ENCODE measurements at places on chromosomes 5 and 9.

GRCh38 chr9:90433398-90433941 lies 209.2 kb downstream of the DIRAS2 start:
- no peak for DNase-seq

DNA sequence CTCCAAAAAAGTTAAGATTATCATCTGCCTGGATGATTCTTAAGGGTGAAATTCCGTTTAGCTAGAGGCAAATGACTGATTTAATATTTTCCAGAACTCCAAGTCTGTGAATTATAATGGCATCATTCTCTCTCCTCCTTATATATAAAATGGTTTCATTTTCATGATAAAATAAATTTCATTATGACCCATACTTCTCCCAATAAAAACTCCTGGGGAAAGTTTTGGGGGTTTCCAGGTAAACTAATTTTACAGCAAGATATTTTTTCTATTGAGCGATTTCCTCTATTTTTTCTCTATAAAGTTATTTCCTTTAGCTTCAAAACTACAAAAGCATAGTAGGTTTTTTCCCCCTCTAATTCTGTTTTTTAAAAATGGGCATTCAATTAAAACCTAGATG lies 7.6 kb upstream of the OTULIN start:
- no peak for DNase-seq

- DNase-seq = no peak
Observed at GRCh38 chr5:108727236-108727650, 20.5 kb upstream of the FER start.

DNA sequence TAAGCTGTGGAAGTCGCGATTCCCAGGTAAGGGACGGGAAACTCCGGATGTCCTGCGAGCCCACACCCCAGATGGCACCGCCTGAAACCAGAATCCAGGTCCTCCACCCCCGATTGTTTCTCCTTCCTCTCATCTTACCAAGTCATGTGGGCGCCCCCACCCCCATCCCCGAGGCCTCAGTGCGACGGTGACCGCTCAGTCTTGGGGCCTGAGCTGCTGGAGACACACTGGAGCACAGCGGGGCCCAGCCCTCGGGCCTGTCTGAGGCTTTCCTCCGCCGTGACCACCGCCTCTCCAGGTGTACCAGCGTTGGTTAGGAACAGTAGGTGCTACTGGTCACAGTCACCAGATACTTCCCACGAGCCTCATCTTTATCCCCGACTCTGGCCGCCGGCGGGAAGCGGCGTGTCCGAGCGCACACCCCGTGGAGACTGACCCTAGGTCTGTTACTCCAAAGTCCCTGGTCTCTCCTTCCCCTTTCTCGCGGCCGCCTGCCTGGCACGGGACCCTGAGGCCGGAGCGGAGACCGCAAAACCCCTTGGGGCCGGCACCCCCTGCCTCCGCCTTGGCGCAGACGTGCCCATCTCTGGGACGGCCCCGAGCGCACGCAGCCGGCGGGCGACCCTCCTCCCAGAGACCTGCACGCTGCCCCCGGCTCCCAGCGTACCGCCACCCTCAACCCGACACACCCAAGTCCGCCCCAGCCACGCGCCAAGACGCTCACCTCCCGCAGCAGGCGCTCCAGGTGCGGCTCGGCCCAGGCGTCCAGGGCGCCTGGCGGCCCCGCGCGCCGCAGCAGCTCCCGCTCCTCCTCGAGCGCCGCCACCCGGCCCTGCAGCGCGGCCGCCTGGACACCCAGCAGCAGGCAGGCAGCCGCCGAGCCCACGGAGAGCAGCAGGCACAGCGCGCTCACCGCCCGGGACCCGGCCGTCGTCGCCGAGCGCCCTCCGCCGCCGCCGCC lies 733 bp downstream of the COL23A1 start:
- no peak for DNase-seq

- no peak for DNase-seq
Observed at GRCh38 chr5:152634586-152634985, 229.5 kb upstream of the NMUR2 start.

DNA sequence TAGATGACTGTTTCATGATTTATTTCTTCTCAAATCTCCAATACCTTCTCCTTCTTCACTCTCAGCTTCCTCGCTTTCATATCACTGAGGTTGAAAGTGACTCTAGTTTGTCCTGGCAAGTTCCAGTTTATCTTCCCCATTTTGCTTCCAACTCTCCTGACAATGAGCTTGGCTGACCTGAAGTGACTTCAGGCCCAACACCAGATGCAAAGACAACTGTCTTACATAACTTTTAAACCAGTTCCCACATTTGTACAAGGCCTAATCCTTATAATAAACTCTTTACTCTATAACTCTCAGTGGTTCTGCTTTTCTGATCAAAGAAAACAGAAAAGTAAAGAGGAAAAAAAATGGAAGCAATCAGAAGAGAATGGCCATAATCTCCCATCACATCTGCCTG lies 22.0 kb downstream of the GNG10 start:
- DNase-seq = no peak

GRCh38 chr5:135921388-135921787 lies 25.7 kb upstream of the IL9 start:
- no peak for DNase-seq

DNA sequence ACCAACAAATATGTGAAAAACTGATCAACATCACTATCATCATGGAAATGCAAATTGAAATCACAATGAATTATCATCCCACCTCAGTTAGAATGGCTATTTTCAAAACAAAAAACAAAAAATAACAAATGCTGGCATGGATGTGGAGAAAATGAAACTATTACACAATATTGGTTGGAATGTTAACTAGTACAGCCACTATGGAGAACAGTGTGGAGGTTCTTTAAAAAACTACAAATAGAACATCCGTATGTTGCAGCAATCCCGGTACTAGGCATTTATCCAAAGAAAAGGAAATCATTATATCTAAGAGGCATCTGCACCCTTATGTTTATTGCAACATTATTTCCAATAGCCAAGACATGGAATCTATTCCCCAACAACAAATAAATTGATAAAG lies 9.0 kb upstream of the IFNA5 start:
- no peak for DNase-seq

DNA sequence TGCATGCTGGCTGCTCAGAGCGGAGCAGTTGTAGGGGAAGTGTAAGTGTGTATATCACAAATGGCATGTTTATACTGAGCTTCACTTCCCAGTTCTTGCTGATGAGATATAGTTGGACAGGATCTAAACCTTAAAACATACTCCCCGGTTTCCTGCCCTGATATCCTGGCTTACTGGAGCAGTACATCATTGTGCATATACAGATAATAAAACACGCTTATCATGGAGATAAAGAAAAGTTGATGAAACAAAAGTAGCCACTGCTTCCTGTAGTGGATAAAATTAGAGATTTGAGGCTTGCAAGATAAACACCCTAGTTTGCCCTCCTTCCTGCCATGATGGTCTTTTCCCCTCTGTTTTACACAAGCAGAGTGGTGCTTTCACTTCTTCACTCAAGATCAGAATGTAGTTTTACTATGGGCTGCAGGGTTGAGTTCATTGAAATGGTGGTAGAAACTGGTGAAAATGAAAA lies 15.0 kb downstream of the NPR3 start:
- DNase-seq = no peak

DNA sequence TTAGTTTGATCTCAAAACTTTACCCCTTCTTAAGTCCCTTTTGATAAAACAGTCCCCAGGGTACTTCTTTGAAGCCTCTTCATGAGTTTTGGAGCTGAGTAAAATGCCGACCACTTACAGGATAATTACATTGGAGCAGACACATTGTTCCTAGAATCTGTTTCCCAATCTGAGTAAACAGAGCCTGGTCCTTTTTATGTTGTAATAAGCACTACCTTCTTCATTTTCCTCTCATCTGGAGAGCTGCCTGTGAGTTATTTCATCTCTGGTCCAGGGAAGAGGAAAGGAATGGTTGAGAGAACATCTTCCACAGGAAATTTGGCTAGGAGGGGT lies 26.3 kb upstream of the GALNT10 start:
- DNase-seq = no peak

GRCh38 chr9:12723409-12724028 lies 30.3 kb downstream of the TYRP1 start:
- DNase-seq = no peak

DNA sequence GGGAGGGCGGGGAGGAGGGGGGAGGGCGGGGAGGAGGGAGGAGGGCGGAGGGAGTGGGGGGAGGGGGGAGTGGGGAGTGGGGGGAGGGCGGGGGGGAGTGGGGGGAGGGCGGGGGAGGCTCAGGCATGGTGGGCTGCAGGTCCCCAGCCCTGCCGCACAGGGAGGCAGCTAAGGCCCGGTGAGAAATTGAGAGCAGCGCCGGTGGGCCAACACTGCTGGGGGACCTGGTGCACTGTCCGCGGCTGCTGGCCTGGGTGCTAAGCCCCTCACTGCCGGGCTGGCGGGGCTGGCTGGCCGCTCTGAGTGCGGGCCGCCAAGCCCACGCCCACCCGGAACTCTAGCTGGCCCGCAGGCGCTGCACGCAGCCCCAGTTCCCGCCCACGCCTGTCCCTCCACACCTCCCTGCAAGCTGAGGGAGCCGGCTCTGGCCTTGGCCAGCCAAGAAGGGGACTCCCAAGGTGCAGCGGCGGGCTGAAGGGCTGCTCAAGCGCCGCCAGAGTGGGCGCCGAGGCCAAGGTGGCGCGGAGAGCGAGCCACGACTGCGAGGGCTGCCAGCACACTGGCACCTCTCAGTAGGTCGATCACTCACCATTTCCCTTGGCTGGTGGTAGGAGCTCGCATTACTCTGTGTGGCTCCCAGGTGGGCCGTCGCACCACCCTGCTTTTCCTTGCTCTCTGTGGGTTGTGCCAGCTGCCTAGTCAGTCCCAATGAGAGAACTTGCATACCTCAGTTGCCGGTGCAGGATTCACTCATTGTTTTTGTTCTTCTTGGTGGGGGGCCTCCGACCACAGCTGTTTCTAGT lies 160.2 kb downstream of the CNTLN start:
- no peak for DNase-seq

DNA sequence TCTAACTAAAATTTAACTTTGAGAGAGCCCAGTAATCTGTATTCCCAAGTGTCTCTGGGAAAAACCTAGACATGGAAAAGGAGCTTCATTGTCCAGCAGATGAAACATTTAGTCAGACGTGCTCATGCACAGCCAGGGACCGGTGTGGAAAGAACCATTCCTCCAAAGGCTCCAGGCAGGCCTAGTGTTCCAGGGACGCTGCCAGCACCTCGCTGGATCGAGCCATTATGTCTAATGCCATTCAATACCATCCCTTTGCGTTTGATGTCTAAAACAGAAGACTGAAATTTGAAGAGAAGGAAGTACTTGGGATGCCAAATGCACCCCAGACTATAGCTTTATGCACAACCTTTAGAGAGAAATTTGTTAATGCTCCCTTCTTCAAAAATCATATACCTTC lies 1.4 kb upstream of the CHSY3 start:
- no peak for DNase-seq

DNA sequence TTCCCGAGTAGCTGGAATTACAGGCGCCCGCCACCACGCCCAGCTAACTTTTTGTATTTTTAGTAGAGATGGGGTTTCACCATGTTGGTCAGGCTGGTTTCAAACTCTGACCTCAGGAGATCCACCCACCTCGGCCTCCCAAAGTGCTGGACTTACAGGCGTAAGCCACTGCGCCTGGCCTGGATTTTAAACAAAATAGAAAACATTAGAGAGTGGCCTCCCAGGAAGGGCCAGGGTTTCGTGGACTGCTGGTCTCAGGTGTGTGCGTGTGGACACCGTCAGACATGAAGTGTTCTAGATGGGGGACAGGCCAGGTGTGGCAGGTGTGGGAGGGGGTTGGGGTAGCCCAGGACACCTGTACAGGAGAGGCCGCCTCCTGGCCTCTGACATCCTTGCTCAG lies 7.0 kb upstream of the GBGT1 start:
- no peak for DNase-seq

GRCh38 chr5:82918311-82919031 lies 158.7 kb downstream of the TMEM167A start:
- no peak for DNase-seq

DNA sequence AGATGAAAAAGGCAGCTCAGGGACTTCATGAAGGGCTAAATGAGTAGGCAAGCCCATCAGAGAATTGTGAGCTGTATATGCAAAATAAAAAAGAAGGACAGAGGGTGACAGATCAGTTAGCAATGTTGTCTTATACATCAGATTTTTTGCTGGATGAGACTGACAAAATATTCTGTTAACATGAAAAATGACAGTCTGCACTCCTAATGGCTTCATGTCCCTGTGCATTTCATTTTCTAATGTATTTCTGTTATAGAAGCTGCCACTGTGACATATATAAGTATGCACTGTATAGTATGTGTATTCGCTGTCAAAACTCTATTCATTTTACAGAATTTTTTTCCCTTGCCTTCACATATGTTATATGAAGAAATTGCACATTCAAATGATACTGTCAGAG lies 559.5 kb downstream of the DMRTA1 start:
- no peak for DNase-seq

GRCh38 chr9:83119873-83120272 lies 56.9 kb upstream of the RASEF start:
- no peak for DNase-seq

GRCh38 chr9:87675906-87676515 lies 49.9 kb upstream of the CTSL start:
- no peak for DNase-seq

DNA sequence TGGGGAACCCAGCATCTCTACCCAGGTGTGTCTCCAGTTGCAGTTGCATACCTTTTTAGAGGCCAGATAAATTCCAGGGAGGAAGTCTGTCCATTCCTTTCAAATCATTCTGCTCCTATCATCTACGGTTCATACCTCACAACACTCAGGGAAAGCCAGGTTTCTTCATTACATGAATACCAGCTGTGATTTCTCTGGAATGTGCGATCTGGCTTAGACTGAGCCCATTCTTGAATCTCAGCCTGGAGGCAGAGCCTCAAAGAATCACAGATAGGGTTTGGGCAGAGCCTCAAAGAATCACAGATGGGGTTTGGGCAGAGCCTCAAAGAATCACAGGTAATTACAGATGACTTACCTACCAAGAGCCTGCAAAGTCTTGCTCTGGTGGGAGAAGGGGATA lies 7.2 kb downstream of the P4HA2 start:
- no peak for DNase-seq

- DNase-seq = no peak
Observed at GRCh38 chr5:129098488-129099183, 4.1 kb downstream of the ISOC1 start.

- DNase-seq = no peak
Observed at GRCh38 chr9:87599901-87600610, 102.4 kb downstream of the DAPK1 start.

DNA sequence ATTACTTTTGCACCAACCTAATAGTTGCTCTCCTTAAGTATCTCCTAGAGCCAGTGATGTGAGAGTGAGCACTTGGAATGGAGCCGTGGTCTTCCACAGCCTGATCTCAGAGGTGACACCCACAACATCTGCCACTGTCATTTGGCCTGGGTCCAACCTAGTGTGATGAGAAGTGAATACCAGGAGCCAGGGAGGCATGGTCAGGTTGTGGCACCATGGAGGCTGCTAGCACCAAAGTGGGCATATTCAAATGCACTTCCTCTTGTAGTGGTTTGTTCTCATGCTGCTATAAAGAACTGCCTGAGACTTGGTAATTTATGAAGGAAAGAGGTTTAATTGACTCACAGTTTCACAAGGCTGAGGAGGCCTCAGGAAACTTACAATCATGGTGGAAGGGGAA lies 22.6 kb upstream of the CEP72 start:
- DNase-seq = no peak
